ENCODE measurements at places on chromosomes 12 and 14.

GRCh38 chr12:72448089-72448488 lies 175.9 kb downstream of the TRHDE start:
- no peak for DNase-seq

GRCh38 chr14:105207460-105207901 lies 26.4 kb upstream of the NUDT14 start:
- peak; percentile 27 for DNase-seq

DNA sequence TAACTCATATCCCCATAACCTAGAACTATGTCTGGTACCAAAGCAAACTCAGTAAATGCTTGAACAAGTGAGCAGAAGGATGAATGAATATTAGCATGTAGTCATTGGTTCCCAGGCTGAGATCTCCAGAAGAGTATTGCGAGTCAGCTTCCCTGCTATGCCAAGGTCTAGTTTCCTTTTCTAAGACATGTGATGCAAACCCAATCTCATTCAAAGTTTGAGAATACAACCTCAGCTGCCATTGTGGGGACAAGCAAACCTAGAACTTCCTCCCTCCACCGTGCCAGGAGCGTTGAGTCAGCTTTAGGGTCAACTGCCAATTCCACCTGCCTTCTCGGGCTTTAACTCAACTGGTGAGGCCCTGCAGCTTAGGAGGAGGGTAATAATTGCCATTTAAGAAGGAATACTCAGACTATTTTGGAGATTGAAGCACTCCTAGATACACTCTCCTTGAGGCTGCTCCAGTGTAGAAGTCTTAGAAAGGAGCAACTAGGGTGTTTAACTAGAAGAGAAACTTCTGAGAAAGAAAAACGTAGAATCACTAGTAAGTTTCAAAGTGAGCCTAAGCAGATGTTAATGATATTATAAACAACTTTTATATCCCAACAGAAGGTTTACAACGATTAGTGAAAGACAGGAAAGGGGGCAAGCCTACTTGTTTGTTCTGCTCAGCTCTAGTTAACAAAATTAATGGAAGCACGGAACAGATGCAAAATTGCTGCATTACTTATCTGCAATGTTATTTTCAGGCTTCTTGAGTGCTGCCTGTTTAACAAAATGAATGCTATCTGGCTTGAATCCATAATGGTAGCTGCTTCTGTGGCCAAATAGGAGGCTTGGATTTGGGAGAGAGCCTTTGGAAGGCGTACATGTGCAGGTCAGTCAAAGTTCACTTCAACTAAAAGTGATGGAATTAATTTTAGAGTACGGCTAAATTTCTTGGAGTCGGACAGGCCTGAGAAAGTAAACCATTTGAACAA lies 96.9 kb downstream of the HELB start:
- no peak for DNase-seq

GRCh38 chr12:7142056-7142644 lies 12.0 kb downstream of the CLSTN3 start:
- DNase-seq = peak; percentile 32

DNA sequence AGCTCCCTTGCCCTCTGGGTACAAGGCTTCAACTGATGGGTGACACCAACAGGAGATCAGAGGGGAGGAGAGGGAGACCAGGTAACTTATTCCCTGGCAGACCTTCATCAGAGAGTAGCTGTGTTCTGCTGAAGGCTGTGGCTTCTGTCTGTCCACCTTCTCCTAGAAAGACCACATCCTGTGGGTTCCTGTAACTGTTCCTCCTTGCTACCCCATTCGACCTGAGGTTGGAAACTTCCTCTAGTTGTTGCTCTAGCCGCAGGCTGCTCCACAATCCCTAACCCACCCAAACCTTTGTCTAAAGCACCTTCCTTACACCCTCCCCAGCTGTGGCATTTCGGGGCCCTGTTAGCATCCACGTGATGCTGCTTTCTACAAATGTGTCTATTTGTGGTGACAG lies 454.2 kb downstream of the DPF3 start:
- DNase-seq = no peak

DNA sequence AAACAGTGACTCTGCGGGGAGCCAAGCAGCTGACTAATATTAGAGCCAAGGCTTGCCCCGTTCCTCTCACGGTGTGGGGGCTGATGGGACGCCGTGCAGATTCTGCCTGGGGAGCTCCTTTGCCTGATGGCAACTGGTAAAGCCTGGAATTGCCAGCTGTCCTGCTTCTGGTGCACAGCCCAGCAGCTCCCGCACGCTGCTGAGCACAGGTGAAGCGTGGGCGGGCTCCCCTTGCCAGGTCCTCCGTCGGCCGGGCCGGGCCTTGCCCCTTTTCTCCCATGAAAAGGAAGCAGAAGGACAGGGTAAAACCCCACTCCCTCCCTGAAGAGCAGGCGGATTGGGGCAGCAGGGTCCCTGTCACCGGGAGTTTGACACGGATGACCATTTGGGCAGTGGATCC lies 79.0 kb downstream of the WDR20 start:
- no peak for DNase-seq

DNA sequence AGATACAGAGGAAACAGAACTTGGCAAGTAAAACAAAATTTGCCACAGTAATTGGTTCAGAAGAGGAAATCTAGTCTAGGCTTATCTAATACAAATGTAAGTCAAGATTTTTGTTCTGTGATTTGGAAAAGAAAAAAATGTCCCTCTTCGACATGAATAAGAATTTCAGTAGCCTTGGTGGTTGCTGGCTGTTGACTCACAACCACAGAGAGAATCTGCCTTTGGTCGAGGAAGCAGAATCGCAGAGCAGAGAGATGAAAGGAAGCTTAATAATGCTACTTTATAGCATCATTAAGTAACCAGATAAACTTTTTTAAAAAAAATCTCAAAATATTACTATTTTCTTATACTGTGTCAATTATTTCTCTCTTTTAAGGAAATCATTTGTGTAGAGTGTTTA lies 1096.6 kb downstream of the FLRT2 start:
- DNase-seq = no peak

DNA sequence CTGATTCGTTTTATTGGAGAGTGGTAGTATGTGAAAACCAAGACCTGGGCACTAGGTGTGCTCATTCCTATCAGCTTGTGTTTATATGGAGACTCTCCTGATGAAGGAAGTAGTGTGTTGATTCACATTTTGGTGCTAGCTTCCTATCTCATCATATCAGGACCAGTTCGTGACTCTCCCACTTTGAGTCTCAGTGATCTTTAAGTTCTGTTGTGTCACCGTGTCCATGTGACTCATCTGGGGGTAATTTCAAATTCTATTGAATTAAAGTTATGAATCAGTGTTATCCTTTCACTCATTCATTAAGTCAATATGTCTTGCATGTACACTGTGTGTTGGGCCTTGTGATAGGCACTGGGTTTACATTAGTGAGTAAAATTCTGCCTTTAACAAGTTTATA lies 180.2 kb downstream of the CACNA1C start:
- DNase-seq = no peak

DNA sequence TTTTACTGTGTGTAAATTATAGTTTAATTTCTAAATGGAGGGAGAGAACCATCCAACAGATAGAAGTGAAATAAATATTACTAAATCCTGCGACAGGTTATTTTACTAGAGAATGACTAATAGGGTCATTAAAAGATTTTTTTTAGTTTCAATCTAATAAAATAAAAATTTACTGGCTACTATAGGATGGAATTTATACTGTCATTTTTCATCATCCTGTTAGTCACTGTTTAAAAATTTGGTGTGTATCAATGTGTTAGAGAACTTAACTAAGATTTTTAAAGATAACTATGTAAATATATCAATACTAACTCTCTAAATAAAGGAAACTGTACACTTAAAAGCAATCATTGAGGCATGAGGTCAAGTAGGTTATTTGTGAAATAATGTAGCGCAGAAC lies 41.1 kb upstream of the CDKN3 start:
- no peak for DNase-seq

DNA sequence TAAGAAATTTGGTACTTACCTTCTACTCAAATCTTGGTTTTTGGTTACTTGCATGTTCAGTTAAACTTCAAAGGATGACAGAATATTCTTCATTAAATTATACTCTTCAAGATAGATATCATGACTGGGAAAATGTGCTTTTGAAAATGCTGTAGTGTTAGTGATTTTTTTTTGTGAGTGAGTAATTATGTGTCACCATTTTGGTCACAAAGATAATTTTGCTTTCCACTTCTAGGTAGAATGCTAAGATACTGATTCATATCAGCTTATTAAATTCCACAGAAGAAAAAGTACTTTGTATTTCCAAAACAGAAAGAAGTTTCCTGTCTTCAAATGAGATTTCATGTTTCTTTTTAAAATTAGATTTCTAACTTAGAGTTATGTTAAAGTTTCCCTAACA lies 61.2 kb downstream of the ATXN7L3B start:
- no peak for DNase-seq

DNA sequence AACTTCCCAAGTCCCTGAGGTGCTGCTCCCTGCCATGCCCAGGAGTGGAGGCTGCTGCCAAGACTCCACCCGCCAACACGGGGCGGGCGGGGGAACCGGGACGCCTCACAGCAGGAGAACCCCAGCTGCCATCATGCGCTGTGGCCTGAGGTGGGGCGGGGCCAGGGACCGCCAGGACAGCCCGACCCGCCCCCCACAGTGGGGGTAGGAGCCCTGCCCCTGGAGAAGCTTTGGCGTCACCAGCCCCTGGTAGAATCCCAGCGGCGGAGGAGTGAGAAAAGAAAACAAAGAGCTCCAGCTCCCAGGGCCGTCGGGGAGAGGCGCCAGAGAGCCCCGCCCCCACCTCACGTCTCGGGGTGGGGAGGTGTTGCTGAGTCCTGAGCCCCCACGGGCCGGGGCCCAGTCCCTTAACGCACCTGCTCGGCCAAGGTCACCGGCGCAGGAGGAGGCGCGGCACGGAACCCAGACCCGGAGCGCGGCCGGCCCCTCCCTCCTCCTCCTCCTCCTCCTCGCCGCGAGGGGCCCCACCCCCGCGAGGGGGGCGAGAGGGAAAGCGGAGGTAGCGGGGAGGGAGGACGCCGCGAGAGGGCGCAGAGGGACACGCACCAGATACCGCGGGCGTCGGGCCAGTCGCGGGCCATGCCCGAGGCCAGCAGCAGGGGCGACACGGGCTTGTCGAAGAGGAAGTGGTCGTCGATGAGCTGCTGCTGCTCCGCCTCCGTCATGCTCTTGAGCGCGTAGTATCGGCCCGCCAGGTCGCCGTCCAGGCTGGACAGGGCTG lies 1.8 kb downstream of the CKB start:
- peak; percentile 90 for DNase-seq

DNA sequence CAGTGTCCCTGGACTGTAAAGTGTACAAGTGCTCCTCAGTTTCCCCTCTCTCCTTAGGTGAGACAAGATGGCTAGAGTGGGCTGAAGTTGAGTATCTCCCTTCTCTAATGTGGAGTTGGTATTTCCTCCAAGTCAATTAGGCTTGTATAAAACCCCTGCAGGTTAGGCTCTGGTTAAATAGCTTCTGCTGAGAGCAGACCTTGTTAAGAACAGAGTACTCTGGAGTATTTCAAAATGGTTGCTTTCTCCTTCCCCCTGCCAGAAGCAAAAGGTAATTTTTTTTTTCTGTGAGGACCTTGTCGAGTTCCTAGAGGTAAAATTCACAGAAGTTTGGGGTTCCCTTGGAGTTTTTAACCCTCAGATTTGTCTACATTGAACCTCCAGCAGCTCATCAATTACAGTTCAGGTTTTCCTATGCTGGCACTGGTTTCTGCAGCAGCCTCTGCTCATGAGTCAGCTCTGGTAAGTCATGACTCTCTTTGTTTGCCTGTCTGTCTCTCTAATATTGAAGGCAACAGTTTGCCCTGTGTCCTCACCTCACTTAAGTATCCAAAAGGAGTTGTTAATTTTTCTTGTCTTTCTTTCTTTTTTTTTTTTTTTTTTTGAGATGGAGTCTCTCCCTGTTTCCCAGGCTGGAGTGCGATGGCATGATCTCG lies 27.8 kb upstream of the GLIPR1 start:
- no peak for DNase-seq

GRCh38 chr12:26319511-26319910 lies 124.1 kb downstream of the SSPN start:
- DNase-seq = no peak

GRCh38 chr12:124727264-124727800 lies 136.3 kb downstream of the SCARB1 start:
- peak; percentile 72 for DNase-seq

DNA sequence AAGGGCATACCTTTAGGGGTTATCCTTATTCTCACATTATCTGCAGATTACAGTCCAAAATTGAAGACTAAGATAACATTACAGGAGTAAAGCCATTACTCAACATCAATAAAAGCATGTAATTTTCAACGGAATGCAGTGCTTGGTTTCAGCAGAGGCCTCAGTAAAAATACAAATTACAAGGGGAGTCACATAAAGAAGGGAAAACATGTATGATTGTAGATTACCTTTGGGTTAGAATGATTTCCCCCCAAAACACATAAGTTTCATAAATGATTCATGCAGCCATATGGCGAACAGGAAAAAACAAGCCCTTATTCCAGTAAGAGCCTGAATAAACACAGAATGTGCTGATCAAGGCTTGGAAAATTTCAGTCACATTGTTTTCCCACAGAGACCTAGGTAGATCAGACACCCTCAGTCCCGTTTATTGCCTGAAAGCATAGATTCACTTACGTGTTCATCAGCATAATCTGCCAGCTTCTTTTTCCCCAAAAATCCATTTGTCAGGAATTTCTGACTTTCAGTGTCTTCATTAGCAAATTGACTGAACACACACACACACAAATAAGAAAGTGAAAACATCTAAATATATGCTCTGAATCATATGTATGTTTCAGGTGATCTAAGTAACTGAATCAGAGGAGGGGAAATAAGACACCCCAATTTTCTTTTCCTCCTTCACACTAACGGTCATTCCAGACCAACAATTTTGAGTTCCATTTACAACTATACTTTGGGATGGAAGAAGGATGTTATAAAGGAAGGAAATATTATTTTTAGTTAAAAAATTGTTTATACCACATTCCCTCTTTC lies 37.5 kb downstream of the SLC38A4 start:
- DNase-seq = no peak

DNA sequence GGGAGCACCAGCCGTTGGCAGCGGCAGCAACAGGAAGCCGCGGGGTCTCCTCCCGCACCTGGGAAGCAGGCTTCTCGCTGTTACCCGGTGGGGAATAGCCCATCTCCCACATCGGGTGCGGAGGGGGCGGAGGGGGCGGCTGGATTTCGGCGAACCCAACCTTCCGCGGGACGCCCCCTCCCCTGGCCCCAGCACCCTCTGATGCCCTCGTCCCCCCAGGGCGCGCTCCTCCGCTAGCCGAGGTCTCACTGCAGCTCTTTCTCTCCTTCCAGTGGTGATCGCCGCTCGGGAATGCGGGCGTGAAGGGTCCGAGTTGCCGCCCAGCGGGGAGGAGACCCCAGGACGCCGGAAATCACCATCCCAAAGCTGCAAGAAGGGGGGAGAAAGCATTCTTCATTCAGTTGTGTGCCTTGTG lies 303 bp downstream of the SAMD4A start:
- DNase-seq = peak; percentile 71
